Stimulated activated CD8-positive, alpha-beta memory T cell treated with anti-CD3 and anti-CD28 coated beads, Interleukin-2, amount 100 ng/mL, for 1 hour (primary cell): ENCODE measurements at places on chromosomes 4 and X.

GRCh38 chr4:71004281-71004851 lies 10.9 kb downstream of the DCK start:
- DNase-seq: no peak

GRCh38 chrX:150696866-150697265 lies 3.7 kb downstream of the MTMR1 start:
- no peak for DNase-seq

DNA sequence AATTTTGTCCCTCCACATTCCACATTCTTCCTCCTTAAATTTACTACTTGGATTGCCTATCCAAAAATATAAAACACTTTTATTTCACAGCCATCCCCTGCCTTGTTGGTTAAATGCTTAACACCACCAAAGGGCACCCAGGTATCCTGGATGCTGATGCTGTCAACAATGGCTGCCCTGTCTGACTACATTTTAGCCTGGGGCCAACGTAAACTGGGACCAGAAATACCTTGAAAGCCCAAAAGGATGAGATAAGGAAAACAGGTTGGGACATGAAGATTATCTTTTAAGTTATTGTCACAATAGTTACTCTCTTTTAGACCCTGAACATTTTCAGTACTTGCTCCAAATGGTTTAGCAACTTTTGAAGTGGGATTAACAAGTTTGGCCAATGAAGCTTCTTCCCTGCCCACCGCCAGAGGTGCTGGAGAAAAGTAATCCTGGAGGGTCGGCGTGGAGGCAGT lies 775 bp upstream of the YIPF6 start:
- no peak for DNase-seq

DNA sequence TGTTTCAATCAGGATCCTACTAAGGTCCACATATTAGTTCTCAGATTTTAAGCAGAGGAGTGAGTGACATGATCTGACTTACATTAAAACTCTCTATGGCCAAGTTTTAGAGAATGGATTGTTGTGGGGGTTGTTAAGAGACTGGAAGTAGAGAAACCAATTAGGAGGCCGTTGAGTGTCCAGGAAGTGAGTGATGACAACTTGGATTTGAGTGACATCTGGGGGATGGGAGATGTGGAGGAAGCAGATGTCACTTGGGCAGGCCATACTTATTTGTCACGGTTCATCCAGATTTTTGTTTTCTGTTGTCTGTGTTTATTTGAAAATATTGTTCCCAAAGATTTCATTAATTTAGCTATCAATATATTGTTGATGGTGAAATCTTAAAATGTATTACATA lies 28.3 kb downstream of the ADD1 start:
- DNase-seq: no peak

DNA sequence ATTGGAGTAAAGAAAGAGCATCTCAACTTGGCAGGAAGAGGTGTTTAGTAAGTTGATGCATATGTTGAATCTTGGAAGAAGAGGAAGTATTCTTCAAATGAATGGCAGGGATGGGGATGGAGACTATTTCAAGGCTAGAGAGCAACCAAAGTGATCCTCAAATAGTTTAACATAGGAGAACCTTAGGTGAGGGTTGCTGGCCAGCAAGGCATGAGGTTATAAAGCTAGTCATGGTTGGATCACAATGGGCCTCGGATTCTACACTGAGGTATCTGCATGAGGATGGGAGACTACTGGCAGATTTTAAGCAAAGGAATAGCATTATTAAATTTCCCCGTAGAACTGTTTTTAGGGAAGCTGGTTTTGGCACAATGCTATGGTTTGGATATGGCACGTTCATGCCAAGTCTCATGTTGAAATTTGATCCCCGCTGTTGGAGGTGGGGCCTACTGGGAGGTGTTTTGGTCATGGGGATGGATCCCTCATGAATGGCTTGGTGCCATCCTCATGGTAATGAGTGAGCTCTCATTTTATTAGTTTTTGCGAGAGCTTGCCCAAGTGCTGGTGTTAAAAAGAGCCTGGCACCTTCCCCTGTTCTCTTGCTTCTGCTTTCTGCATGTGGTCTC lies 41.9 kb upstream of the ETNPPL start:
- DNase-seq: no peak

- no peak for DNase-seq
These were observed 45.7 kb downstream of the GPAT3 start for GRCh38 chr4:83581411-83582288.

GRCh38 chr4:153645183-153645582 lies 38.9 kb upstream of the TLR2 start:
- DNase-seq: no peak

DNA sequence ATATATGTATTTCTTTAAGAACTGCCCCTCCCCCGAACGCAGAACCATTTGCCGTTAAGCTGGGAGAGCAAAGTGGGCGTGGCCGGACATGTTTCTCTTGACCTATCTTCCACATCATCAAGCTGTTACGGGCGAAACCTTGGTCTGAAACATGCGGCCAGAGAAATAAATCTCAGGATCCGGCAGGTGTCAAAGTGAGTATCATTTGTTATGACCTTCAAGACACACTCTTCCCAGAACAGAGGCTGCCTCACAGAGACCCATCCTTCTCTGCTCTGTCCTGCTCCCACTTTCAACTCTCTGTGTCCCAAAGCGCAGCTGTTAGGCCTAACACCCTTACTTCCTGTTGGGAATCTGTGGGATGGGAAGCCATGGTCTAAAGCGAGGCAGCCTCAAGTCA lies at the start of gene MAGEB18:
TSS of gene MAGEB18 (plus strand) at position 70 of the 400 bp plus-strand sequence. CDS start 643 bp downstream, outside the sequence.
- DNase-seq: no peak

GRCh38 chr4:51825341-51825740 lies 17.6 kb upstream of the DCUN1D4 start:
- no peak for DNase-seq

GRCh38 chr4:41465146-41465761 lies 72.7 kb upstream of the LIMCH1 start:
- no peak for DNase-seq

GRCh38 chr4:7087036-7087435 lies 19.2 kb upstream of the GRPEL1 start:
- no peak for DNase-seq

GRCh38 chrX:141185366-141185765 lies 8.4 kb upstream of the LDOC1 start:
- no peak for DNase-seq

DNA sequence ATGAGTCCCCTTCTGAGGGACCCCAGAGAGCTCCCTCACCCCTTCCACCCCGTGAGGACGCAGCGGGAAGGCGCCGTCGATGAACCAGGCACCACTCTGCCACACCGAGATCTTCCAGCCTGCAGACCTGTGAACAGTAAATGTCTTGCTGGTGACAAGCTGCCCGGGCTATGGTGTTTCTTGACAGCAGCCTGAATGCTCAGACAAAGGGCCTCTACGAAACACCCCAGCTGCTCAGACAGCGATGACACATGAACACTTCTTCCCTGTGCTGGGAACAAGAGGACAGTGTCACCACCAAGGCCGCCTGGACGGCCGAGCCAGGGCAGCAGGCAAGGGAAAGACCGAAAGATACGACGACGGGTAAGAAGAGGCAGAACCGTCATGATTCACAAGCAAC lies 30.6 kb upstream of the GTPBP6 start:
- no peak for DNase-seq

DNA sequence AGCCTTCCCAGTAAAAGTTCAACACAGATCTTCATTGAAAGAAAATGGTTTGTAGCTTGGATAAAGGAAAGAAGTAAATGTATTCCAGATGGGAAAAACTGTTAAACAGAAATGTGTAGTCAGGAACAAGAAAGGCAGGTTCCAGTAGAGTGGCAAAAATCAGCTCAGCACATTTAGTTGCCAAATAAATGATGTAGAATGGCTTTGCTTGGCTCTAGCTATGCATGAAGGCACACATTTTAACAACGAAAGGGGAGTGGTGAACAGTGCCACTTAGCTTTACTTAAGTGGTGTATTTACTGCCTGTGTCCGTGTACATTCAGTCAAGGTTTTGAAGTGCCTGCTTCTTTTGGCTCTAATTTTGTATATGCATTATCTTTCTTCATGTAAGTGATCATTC lies 644.5 kb upstream of the ATOH1 start:
- DNase-seq: no peak

DNA sequence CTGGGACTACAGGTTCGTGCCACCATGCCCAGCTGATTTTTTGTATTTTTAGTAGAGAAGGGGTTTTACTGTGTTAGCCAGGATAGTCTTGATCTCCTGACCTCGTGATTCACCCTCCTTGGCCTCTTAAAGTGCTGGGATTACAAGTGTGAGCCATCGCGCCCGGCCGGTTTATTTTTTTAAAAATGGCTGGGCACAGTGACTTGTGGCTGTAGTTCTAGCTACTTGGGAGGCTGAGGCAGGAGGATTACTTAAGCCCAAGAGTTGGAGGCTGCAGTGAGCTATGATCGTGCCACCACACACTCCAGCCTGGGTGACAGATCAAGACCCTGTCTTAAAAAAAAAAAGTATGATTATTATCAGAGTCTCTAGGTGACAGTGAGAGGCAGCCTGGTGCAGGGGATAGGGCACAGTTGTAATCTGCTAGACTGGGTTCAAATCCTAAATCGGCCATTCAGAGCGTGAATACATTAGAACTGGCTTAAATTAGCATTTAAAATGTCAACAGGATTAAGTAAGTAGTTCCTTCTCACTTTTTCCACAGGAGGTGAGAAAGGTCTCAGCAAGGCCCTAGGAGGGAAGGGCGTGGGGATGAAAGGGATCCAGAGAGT lies 435 bp upstream of the MGST2 start:
- no peak for DNase-seq

DNA sequence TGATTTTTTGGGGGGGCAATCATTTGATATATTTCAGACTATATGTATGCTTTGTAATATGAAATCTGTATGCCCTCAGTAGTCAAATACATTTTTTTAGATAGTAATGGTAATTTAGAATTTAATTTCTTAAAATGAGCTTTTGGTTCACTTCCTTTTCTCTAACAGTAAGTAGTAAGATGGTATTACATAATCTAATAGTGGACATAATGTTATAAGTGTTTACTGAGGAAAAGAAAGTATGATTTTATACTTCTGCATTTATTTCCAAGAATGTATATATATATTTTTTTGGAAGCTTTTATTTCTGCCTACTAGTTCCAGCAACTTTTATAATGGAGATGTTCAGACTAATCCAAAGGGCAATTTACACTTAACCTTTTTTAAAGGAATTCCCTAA lies 1450.7 kb upstream of the TENM3 start:
- no peak for DNase-seq

DNA sequence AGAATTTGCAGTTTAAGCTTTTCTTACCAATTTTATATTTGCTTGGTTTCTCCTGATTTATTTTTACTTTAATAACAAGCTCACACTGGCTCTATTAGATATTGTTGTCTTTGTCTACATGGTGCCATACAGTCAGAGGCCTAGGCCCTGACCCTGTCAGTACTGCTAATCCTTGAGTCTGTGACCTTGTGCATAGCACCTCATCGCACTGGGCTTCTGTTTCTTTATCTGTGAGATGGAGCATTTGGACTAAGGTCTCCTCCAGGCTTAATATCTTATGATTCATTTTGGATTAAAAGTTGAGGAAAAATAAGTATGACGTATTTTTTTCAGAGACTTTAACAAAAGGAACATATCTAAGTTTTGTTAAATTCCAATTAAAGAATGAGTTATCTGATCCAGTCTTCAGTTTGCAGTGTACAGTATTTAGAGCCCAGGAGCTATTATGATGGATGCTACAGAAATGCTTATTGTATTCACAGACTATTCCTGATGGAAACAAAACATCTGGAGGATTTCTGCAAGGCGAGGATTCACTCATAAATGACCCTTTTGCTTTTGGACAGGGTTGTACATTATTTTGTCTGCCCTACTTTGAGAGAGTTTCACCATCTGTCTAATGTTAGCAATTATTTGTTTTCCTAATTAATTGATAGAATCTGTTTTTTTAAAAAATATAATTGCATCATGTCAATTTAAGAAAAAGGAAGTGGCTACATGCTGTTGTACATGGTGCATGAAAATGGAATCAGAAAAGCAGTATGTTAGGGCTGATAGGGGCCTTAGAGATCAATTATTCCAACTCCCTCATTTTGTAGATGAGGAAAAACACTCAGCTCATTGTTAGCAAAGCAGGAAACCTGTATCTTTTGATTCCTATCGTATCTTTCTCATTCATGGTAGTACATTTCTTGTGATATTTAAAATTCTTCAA lies 203.6 kb downstream of the BANK1 start:
- no peak for DNase-seq

DNA sequence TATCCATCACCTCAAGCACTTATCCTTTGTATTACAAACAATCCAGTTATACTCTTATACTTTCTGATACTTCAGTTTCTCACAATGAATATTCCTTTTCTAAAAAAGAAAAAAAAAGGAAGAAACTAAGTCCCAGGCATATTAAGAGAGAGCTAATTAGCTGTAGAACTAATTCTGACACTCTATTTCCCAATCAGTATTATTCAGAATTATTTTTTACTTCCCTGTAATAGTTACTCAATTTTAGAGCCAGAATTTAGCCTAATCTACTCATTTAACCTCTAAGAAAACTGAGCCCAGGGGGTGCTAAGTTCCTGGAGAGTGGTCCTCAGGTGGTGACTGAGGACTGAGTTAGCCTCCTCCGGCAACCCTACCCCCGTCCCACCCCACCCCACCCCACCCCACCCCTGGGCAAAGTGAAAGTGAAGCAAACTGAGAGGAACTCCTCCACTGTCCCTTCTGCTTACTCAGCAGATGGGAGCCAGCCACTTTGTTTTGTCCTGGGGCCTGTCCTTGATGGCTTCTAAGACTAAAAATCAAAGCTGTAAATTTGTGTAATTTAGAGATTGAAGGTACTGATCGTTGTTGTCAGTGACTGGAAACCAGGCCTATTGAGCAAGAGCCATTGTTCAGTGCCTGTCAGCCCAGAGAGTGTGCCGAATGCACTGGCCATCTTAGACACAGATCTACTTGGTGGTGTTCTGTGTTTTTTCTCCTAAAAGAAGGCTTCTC lies 162.1 kb downstream of the CBR4 start:
- no peak for DNase-seq
